ENCODE measurements at places on chromosomes 5 and 9. TPM values are rescaled to one million over a fixed set of nuclear protein-coding genes. Genes with fewer than 3 reads are reported as not detected.

The CBY3 gene
- not detected for polyA plus RNA-seq

The ADAMTSL1 gene
- polyA plus RNA-seq: 44.3 TPM

The LIFR gene
- polyA plus RNA-seq: 1.6 TPM

The KIAA1958 gene
- 0.65 TPM for polyA plus RNA-seq

The HTR1A gene
- not detected for polyA plus RNA-seq

Data from IMR-90 (cell line).